Activated naive CD4-positive, alpha-beta T cell (primary cell): ENCODE measurements at places on chromosomes 1 and 21.

DNA sequence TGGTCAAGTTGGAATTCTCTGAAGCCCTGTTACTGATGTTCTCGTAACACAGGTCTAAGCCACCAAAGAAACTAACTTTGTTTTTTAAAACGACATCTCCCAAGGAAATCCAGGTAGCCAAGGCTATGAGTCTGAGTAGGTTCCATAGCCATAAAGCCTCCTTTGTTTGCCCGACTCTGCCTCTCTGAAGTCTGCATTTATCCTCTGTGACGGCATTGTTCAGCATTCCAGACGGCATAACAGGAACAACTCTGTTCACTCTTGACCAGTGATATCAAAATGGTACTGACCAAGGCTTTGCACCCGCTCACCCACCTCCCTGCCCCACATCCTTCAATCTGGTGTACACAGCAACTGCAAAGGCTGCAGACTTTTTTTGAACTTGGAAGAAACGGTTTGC is 14.8 kb downstream of the URB1 start:
- no peak for DNase-seq

DNA sequence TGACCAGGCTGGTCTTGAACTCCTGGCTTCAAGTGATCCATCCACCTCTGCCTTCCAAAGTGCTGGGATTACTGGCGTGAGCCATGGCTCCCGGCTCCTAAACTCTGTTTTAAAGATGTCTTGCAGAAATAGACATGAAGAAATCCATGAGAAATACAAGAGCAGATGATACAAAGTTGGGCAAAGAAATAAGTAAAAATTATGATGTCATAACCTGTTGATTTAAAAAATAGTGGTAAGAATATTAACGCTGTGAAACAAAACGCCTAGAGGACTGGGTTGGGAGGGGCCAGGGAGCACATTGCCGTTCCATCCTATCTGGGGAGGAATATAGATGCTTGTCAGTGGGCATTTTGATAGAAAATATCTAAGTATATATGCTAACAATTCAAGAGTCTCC is 1.2 kb upstream of the ITGB2 start:
- DNase-seq, result no peak

GRCh38 chr1:2812136-2812535 is 10.6 kb upstream of the TTC34 start:
- DNase-seq, result no peak

DNA sequence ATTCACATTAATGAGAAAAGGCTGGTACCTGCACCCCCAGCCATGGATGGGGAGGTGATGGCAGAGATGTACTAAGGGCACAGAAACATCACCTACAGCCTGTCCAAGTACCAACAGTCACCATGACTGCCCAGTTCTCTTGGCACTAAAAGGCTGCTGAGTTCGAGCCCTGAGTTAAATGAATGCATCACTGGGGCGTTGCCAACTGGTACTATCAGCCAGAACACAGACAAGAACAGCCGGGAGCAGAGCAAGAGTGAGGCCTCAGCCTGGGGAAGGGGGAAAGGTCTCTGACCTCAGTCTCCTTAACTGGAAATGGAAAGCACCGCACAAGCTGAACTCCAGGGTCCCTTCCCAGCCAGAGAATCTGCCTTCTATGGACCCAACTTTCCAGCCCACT is 60.5 kb downstream of the GLIS1 start:
- no peak for DNase-seq

DNA sequence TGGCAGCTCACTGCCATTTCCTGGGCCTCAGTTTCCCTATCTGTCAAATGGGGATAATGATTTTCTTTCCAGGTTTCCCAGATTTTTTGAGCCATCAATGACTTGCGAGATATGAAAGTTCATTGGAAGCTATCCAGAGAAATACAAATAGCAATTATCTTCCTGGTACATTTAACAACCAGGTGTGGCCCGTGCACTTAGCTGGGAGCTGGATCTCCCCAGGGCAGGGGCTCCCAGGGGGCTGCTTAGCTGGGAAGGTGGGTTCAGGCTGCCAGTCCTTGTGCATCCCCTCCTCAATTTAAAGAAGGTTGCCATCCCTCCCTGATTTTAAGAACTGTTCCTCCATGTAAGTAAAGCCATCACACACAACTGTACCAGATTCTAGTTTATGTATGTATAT is 3.6 kb upstream of the TMEM54 start:
- no peak for DNase-seq

- no peak for DNase-seq
These were observed 2.7 kb downstream of the ZNF692 start for GRCh38 chr1:248856176-248856575.

GRCh38 chr1:229110986-229111385 is 159.9 kb upstream of the RAB4A start:
- no peak for DNase-seq

- no peak for DNase-seq
These were observed 14.9 kb downstream of the TARDBP start for GRCh38 chr1:11027316-11027715.

GRCh38 chr1:150001415-150001814 is 9.1 kb downstream of the OTUD7B start:
- no peak for DNase-seq

GRCh38 chr1:33322870-33323585 is 2.1 kb upstream of the A3GALT2 start:
- DNase-seq, result no peak

- no peak for DNase-seq
These were observed 557.5 kb downstream of the PTPRU start for GRCh38 chr1:29793653-29794348.

GRCh38 chr1:60262701-60263100 is 189.1 kb upstream of the C1orf87 start:
- DNase-seq, result no peak

GRCh38 chr1:92168657-92169056 is 49.1 kb upstream of the C1orf146 start:
- no peak for DNase-seq

DNA sequence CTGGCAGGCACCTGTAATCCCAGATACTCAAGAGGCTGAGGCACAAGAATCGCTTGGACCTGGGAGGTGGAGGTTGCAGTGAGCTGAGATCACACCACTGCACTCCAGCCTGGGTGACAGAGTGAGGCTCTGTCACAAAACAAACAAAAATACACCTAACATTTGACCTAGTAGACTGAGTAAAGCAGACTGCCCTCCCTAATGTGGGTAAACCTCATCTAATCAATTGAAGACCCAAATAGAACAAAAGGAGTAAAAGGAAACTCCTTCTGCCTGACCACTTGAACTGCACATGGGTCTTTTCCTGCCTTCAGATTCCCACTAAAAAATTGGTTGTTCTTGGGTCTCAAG is 19.0 kb upstream of the RBM15 start:
- no peak for DNase-seq

DNA sequence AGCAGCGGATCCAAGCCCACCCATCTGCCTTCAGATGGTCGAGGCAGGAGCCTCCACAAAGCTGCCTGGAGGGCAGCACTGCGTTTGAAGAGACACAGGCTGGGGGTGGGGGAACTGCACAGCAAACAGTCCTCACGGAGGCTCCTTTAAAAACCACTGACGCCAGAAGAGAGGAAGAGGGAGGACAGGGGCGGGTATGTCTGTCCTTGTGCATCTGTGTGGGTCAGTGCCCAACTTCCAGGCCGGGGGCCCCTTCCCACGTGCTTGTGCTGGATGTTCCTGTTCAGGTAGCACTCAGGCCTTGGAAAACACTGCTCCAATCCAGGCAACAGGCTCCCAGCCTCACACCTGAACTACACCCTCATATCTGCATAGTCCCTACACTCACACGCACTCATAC is 7.7 kb downstream of the AHDC1 start:
- DNase-seq, result no peak

- DNase-seq, result no peak
These were observed 103.7 kb downstream of the GPATCH2 start for GRCh38 chr1:217527151-217527550.

- DNase-seq, result no peak
These were observed 46.7 kb upstream of the SLC19A1 start for GRCh38 chr21:45588871-45589491.

- no peak for DNase-seq
These were observed 245.7 kb upstream of the RGS18 start for GRCh38 chr1:191912517-191912916.

DNA sequence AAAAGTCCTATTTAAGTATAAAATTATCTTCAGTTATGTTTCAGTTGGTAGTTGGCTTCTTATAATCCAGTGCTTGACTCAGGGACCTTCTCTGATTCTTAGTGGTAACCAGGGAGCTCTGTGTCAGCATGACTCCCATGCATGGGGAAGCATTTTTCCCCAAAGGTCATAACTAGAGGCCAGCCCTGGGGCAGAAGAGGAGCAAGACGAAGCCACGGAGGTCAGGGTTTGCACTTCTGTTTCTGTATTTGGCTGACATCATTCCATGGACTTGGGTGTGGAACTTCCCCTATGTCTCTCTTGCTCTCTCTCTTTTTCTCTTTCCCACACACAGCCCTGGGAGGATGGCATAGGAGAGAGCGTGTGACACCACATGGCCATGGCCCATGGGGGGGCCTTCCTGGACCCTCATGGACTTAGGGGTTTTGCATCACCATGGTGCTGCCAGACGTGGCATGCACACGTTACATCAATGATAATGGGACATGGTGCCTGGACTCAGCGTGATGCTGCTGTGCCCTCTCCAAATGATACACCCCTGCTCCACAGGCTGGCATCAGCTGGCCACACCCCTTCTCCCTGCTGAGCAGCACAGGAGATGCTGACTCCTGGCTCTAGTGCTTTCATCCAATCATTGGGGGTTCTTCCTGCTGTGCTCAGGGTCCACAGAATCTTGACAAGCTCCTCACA is 260.5 kb downstream of the KCNJ6 start:
- DNase-seq, result no peak

GRCh38 chr1:26767714-26768113 is 20.0 kb upstream of the PIGV start:
- no peak for DNase-seq
